ENCODE measurements at places on chromosomes 12 and 14.

DNA sequence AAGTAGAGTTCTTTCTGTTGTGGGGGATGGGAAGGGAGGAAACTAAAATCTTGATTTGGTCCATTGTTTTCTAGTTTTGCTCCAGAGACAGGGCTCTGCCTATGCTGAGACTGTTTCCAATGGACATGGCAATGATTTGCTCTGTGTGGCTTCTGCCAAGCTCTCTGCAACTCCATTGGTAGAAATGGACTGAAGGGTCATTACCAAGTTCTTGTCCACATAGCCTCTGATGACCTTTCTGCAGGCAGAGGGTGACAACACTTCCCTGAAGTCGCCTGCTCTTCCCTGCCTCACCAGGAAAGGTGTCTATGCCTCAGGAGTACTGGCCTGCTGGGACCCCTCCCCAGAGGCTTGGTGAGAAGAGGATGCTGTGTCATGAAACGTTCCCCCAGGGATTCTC, 39.5 kb upstream of the NOS1 start:
- DNase-seq, result no peak

GRCh38 chr14:22163051-22163450, 426.0 kb downstream of the DAD1 start:
- DNase-seq, result no peak

DNA sequence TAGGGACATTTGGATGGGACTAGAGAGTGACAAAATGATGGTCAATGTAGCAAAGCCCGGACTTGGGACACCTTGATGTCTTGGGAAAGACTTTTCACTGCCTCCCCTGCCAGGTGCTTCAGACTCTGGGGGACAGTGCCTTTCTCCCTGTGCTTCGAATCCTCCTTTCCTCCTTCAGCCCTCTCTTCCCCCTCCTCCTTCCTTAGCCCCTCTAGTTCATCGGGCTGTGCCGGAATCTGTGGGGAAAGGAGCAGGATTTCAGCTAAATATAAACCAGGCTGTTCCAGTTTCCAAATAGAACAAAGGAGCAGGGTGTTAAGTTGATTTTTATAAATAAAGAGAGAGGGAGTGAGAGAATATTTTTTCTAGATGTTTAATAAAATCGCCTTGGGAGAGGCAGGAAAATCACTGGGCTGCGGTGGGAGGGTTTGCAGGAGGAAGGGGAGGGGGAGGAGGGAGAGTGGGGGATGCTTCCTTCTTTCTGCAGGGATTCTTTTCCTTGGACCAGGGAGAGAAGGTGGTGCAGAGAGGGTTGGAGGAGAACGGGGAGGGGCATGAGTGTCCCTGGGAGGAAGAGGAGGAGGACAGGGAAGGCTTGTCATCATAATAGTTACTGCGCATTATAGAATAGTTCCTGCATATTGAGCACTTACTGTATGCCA, 21.3 kb upstream of the CABP1 start:
- no peak for DNase-seq

DNA sequence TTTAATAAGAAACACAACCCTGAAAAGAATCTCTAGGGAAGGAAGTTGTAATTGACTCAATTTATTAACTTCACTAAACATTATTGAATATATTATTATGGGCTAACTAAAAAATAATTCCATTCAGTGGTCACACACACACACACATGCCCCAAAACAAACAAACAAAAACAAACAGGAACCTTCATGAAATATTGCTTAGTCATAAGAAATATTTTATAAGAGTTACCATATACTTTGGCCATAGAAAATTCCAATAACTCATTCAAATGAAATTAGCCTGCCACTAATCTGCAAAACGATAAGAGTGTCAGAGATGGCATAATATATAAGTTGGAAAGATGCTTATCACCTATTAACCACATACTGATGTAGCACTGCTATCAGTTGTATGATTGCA, 268.4 kb upstream of the AMIGO2 start:
- DNase-seq, result no peak

DNA sequence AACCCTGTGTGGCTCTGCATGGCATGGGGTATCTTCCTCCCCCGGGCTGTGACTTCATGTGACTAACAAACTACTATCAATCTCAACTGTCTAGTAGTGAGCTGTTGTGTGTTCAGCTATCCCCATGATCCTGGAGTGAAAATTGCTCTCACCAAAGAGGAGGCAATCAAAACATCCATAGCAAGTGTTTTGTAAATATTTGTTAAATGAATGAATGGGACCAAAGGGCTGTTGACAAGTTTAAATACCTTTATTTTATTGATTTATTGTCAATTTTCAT, 138.1 kb upstream of the CPM start:
- no peak for DNase-seq

GRCh38 chr12:129103231-129103630, 250.0 kb downstream of the GLT1D1 start:
- DNase-seq, result no peak

GRCh38 chr12:121443193-121443870, 43.4 kb downstream of the RNF34 start:
- DNase-seq, result peak; percentile 55

DNA sequence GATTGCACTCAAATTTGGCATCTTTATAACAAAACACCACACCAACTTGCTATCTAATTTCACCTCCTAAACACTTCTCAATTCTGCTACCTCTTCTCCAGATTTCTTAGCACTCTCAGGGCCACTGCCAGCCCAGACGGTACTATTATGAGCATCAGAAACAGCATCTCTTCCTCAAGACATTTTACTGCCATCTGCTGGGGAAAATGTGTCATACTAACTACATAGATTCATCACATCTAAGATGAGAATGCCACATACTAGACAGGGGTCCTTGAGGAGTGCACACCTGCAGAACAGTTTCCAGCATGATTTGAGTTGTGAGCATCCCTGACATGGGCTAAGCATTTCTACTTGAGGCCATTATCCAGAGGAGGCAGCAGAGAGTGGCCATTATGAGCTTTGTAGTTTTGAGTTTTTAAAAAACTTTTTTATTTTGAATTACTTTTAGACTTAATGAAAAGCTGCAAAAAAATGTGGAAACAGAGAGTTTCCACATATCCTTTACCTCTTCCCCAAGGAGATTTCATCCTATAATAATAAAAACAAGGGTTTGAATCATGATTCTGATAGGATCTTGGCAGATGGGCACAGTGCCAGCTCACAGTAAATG, 15.1 kb upstream of the GRIP1 start:
- peak; percentile 16 for DNase-seq

DNA sequence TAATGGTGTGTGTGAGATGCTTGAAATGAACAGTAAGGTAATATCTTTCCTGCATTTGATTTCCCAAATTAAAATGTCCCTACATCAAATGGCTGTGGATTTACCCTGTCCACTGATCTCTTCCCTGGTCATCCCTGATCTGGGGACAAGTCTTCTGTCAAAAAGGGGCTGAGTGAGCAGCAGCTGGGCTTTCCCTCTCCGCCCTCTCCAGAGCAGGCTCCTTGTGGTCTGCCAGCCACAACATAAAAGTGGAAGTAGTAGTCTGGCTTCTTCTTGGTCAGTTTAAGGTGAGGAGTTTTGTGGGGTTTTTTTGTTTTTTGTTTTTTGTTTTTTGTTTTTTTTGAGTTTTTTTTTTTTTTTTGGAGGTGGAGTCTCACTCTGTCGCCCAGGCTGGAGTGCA, 25.2 kb upstream of the PLXNC1 start:
- DNase-seq, result no peak

DNA sequence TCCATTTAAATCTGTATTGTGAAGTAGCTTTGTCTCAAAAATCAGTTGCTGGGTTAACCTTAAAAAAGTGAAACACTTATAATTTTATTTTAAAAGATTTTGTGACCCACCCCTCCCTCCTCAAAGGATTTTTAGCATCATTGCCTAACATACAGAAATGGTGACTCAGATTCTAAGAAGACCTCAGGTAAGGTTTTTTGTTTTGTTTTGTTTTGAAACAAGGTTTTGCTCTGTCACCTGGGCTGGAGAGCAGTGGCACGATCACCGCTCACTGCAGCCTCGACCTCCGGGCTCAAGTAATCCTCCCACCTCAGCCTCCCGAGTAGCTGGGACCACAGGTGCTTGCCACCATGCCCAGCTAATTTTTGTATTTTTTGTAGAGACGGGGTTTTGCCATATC, 74.2 kb downstream of the GNS start:
- DNase-seq, result no peak

DNA sequence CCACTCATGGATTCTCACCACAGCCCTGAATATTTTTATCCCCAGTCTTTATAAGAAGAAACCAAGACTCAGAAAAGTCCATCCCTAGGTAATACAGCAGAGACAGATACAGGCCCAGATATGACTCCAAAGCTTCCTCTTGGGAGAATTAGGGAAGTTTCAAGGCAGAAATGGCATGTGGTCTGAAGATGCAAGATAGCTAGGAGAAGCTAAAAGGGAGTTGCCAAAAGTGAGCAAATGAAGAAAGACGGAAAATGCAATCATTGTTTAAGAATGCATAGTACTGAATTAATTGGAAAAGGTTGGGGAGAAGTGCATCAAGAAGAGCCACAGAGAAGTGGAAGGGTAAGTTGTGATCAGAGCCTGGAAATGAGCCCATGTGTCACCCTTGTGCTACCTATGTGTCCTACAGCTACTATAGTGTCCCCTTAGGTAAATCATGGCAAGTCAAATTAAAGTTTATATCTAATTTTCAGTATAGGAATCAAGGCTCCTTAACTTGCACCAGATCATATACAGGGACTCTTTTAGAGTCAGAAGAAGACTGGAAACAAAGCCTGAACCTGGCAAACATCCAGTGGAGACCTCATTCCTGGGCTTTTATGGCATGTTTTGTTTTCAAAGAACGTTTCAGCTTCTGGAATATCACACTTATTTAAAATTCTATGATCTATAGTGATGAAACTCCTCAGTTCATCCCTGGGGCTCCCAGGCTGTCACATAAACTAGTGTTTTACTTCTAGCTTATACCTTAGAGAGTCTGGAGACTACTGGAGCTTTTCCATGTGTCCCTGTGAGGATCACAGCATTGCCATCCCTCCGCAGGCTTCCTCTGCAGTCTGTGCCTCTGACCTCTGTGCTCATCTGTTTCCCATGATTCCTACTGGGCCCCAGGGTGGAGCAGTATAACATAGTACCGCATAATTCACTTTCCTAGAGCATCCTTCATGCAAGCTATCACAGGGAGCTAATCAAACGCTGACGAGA, 189.0 kb upstream of the CDKN3 start:
- DNase-seq, result no peak

DNA sequence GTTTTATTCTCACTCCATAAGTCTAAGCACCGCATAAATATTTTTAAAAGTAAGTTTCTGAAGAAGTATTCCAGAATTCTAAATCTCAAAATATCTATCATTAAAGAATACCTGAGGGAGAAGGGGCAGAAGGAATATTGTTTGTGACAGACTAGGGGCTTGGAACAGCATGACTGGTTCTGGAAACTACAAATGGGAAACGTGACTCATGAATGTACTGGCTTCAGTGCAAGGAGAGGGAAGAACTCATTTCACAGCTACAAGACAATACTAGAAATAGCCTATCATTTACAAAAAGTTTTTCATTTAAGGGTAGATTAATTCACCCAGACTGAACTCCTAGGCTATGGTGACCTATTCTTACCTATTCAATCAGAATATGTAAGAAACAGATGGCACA, 121.3 kb downstream of the SLC25A21 start:
- no peak for DNase-seq

DNA sequence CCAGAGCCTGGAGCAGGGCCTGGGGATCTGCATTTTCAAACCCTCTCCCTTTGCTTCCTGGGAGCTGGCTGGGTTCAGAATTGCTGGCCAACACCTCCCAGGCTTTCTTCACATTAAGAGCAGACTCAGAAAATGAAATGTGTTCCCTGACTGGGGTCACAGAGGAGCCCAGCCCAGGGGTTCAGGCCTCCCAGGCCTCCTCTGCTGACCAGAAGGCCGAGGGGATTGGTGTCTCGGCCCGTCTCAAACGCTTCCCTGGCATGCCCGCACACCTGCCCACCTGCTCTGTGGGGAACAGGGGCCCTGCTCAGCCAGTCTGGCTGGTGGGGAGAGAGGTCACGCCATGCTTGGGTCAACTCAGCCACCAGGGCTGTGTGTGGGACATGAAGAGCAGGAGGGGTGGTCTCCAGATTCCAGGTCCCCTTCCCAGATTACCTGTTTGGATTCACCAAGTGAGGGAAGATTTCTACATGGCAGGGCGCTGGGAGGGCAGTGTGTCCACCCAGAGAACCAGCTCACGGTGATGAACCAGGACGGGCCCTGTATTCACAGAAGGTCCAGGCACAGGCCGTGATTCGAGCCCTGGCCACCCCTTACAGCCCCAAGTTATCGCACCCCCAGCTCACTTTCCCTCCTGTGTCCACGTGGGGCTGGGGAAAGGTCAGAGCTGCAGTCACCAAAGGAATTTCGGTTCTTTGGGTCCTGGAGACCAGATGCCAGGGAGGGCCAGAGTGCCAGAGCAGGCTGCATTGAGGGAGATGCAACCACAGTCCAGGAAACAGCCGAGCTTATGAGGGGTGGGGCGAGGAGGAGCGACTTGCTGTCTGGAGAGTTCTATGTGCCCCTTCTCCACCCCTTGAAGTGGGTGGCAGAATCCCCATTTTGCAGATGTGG, 55.2 kb upstream of the RIN3 start:
- no peak for DNase-seq

GRCh38 chr14:37592482-37593408, 2.3 kb downstream of the FOXA1 start:
- no peak for DNase-seq

- no peak for DNase-seq
These were observed 4.9 kb upstream of the LRIG3 start for GRCh38 chr12:58925111-58925611.

DNA sequence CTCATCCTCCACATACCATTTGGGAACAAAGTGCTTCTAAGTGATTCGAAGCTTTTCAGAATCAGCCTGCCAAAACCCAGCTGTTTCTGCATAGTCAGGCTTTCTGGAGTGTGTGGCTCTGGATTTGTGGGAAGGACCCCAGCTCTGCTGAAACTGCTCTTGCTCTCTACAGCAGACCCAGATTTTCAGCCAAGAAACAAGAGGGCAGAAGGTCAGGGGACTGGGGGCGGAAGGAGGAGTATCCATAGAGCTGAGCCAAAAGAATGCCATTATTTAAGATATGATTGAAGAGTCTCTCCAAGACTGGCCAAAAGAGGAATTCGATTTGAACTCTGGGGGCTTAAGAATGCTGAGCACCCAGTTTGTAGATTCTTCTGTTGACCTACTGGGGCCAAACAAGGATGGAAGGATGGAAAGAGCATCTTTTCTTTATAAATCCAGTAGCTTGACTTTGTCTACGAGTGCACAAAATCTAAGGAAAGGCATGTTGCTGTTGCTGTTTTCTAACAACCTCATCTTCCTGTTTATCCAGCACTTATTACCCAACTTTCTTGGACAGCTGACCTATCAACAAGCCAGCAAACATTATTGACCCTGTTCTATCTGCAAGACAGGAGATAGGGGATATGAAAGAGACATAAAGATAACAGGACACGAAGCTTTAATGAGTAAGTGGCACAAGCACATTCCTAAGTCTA, 29.2 kb downstream of the FBLN5 start:
- DNase-seq, result no peak

DNA sequence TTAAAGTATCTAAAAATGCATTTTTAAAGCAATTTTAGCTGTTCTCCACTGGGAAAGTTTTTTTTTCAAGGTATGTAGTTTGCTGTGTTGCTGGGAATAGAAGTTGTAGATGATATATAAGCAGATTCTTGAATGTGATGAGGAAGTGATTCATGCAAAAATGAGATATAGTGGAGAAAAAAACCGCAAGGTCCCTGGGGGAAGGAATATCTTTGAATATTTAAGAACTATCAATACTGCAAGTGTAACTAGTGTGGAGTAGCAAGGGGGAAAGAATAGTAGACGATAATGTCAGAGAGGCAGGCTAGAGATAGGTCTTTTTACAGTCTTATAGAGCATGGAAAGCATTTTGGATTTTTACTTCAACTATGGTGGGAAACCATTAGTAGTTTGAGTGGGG, 42.5 kb downstream of the PTCSC3 start:
- DNase-seq, result no peak

GRCh38 chr12:130715998-130716968, at the start of gene RIMBP2:
Gene RIMBP2 (minus strand): TSS chr12:130716299. CDS start chr12:130479013, 237,286 bp downstream.
- DNase-seq, result no peak

Measured in stimulated activated naive CD8-positive, alpha-beta T cell treated with anti-CD3 and anti-CD28 coated beads, Interleukin-15, amount 100 ng/mL, for 72 hours (primary cell).